Placental pericyte (primary cell): ENCODE measurements at places on chromosomes 2 and 18. TPM values are rescaled to one million over a fixed set of nuclear protein-coding genes. Genes with fewer than 3 reads are reported as not detected.

Gene SERPINB8
- 42.7 and 47.3 TPM in 2 replicates for total RNA-seq

Gene LINC00305
- total RNA-seq = not detected in 2 replicates

Gene SATB2
- 0.88 and 18.2 TPM in 2 replicates for total RNA-seq

Gene KCNG2
- total RNA-seq = not detected in 2 replicates

Gene KCNK3
- 0.22 and 0.29 TPM in 2 replicates for total RNA-seq

Gene THSD7B
- total RNA-seq = under 0.01 TPM in 1 of 2 replicates, not detected in the other

Gene CERS6
- total RNA-seq = 1.8 and 9.9 TPM in 2 replicates

Gene NBAS
- total RNA-seq = 77.7 TPM in 2 replicates

Gene NPPC
- 0.86 TPM in 1 of 2 replicates, not detected in the other for total RNA-seq
